ENCODE measurements at places on chromosomes 7 and 10.
A peak's percentile ranks its signal among the peaks of the same experiment; 100 is the strongest.

DNA sequence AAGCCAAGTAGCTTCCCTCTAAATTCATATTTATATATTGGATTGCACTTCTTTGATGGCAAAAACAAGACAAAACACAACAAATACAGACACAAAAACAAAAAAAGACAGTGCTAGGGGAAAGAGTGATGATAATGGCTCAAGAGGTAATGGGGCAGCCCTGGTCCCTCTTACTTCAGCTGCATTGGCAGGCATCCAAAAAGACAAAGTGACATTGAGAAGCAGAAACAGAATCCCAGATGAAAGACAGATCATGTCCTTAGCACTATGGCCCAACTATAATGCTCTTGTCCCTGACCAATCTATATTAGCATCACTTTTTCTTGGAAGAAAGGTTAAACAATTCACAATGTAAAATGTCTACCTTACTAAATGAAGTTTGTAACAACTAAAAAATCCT is 76.2 kb downstream of the GPR85 start:
- no peaks in the 10 kb centered on the region for H3K27me3 ChIP-seq
- DNase-seq = no peak
- H3K4me1 ChIP-seq = no peaks in the 10 kb centered on the region

DNA sequence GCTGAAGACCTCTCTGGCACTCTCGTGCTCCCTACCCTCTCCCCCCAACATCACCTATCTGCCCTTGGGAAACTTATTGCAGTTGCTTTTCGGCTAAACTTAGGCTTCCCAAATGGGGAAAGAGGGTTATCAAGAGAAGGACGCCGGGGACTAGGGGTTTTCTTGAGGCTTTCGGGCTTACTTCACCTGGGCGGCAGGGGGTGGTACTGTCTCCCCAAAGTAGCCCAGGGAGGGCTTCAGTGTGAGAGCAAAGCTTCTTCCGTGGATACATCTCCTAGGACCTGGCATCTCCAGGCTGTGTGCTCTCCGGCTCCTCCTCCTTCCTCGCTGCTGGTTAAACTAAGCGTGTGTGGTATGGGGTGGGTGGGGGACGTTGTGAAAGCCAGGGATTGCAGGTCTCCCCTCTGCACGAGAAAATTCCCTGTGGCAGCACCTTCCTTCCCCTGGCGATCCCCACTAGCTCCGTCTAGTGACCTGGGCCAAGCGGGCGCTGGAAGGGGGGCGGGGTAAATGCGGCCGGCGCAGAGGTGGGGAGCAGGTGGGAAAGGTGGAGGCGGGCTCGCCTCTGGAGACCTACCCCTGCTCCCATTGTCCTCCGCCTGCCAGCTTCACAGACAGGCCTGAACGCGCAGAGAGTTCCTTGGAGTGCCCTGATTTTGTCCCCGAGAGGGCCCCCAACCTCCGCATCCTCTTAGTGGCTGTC is 1.1 kb downstream of the PLXDC2 start:
- peak; percentile 16 for DNase-seq
- peak overlapping the region; percentile 75 for H3K27ac ChIP-seq
- H3K36me3 ChIP-seq = no peaks in the 10 kb centered on the region
- H3K27me3 ChIP-seq = peaks cover 3% of the 10 kb centered on the region
- no peaks in the 10 kb centered on the region for H3K4me1 ChIP-seq

DNA sequence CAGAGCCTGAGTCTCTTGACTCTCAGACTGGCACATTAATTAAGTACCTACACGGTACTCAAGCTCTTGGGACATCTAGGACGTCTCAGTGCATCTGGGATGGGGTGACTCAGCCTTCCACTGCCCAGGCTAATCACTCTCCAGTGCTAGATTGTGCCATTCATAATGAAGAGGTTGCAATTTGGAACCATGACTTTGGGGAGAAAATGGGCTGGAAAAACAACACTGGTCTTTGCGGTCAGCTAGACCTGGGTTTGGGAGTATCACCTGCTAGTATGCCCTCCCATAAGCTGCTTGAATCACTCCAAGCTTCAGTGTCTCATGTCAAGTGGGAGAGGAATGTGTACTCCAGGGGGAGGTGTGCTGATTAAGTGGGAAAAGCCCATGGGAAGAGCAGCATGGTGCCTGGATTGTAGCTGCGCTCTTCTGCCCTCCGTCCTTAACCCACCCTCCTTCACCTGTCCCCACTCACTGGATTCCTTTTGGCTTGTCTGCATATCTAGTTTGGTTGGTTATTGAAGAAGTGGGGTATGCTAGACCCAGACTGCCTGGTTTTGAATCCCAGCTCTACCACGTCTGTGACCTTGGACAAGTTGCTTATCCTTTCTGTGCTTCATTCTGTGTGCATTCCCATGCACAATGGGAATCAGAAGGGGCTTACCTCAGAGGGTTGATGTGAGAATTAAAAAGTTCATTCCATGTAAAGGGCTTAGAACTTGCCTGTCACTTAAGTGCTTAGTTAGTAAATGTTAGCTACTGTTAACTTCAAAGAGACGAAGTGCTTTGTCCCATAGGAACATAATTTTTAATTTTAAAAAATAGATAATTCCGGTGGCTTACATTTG is 3.8 kb downstream of the NFE2L3 start:
- H3K4me1 ChIP-seq = peaks cover 3% of the 10 kb centered on the region
- no peak for DNase-seq
- H3K4me3 ChIP-seq = no peak overlapping the region
- H3K27me3 ChIP-seq = peaks cover 36% of the 10 kb centered on the region
- no peaks in the 10 kb centered on the region for H3K36me3 ChIP-seq

DNA sequence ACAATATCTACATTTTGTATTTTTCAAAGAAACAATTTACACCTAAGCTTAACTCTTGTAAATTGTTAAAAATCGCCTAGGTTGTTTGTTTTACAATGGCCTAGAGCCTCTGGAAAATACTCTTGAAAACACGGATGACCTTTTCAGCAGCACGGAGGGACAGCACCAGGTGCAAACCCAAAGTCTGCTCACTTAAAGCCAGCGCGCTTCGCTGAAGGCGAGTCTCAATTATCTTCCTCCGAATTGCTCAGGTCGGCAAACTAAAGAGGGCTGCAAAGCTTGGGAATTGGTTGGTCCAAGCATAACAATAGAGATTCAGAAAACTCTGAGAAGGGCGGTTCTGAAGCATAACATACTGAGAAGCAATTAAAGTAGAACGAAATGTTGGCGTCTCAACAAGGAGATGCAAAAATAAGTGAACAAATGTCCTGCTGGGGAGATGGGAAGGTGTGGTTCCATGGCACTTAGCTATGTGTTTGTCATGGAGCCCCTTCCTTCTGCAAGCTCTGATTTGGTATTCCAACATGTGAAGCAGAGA is 139.9 kb upstream of the PITRM1 start:
- no peaks in the 10 kb centered on the region for H3K36me3 ChIP-seq
- no peaks in the 10 kb centered on the region for H3K4me1 ChIP-seq
- H3K27me3 ChIP-seq = peaks cover 3% of the 10 kb centered on the region
- DNase-seq = peak; percentile 17
- no peak overlapping the region for H3K27ac ChIP-seq

Data from gastrocnemius medialis (tissue), 4 donors.